ENCODE measurements at places on chromosomes 7 and 10.

GRCh38 chr10:10587744-10588393 lies 429.8 kb upstream of the CELF2 start:
- no peak for DNase-seq

DNA sequence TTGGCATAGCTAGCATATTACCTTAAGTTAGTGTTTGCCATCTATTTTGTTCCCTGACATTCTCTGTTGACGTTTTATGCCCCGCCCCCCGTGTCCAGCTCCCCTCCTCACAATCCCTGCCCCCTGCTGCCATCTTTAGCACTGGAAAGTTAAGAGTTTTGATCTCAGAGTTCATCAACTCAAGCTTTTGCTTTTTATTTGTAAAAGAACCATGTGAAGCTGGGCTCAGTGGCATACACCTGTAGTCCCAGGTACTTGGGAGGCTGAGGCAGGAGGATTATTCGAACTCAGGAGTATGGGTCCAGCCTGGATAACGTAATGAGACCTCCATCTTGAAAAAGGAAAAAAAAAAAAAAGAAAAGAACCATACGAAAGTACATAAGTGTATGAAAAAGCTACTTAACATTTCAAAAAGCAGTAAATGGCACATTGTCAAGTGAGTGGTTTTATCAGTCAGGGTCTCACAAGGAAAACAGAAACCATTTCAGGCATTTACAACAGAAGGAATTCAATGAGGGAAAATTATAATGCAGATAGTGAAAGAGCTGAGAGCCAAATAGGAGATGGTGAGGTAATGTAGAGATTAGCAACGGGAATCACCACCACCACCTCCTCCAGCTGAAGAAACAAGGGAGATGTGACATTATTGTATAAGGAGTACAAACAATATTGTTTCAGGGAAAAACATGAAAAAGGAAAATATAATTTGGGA lies 64.9 kb downstream of the MCU start:
- DNase-seq: no peak

GRCh38 chr7:82886324-82886723 lies 276.4 kb downstream of the PCLO start:
- DNase-seq: no peak

- no peak for DNase-seq
Observed at GRCh38 chr7:12422554-12423320, 19.1 kb upstream of the VWDE start.

- peak; percentile 65 for DNase-seq
Observed at GRCh38 chr7:153381275-153382040, 621.9 kb downstream of the ACTR3B start.

DNA sequence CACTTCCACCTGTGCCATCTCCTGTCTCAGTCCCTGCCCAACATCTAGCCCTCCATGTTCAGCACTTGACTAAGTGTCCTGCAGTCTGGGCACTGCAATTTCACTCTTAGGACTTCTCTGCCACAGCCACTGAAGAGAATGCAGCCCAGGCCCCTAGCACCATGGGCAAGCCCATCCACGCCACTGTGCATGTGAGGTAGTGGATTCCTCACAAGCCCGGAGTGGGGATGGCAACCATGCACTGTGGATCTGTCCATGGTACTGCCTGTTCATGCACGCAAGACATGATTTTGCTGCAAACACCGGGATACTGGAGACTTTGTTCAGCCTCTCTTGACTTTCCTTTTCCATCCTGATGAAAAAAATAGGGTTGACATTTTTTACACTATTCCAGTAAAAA lies 12.3 kb downstream of the DDC start:
- no peak for DNase-seq

GRCh38 chr7:14841086-14841485 lies 61.5 kb downstream of the DGKB start:
- no peak for DNase-seq

DNA sequence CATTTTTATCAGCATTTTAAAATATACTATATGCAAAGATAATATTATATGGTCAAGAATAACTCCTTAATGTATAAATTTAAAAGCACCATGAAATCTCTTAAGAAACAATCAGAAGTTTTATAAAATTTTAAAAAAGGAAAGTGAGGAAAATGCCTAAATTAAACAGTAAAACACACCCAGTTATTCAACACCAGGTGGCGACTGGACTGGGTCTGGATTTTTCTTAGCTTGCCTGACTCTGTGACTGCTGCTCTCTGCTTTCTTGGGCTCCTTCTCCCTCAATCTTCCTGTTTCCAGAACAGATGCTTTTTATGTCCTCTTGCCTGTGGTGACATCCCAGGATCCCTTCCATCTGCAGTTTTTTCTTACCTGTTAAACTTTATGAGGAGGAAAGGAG lies 200.3 kb downstream of the BICC1 start:
- DNase-seq: no peak

DNA sequence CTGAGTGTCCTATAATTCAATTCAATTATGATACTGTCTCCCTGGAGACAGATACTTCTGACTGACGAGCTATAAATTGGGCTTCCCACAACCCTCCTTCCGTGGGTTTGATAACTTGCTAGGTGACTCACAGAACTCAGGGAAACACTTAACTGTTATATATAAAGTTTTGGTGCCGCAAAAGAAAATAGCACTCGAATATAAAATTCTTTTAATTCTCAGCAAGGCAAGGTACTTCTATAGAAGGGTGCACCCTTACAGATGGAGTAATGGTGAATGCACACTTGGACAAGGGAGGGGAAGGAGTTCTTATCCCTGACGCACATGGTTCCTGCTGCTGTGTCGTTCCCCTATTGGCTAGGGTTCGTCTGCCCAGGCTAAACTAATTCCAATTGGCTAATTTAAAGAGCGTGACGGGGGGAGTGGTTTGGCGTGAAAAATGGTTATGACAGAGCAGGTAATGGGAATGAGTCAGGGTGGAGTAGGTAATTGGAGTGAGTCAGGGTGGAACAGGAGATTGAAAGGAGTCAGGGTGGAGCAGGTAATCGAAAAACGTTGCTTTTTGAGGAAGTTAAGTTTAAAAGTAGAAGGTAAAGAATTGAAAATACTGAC lies 20.8 kb upstream of the GHITM start:
- DNase-seq: no peak

DNA sequence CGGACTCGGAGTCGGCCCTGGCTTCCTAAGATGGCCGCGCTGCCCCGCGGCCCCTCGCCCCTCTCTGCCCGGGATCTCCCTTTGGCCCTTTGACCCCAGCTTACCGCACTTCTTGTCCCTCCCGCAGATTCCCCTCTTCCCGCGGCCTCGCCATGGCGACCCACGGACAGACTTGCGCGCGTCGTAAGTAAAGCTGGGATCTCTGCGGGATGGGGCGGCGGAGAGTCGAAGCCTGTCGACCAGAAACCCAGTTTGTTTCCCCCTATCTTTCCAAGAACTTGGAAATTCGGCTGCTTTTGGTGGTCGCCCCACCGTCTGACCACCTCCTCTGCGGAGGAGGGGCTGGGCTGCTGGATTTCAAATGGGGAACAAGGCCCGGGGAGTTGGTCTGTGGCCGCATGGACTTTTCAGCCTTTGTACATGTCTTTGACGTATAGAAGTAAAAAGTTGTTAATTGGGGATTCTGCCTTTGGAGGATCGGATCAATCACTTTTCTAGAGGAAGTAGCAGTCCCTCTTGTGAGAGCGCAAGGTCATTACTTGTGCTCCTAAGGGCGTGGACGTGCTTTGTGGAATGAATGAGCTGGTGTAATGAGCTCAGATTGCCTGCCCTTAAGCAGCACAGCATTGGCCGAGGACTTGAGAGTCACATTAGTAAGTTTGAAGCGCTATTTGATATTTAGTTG lies 553 bp downstream of the VDAC2 start:
- DNase-seq: peak; percentile 25

- peak; percentile 95 for DNase-seq
Observed at GRCh38 chr10:122374237-122374858, at the start of gene PLEKHA1. Gene PLEKHA1, plus strand, starts transcription at chr10:122374708. Its CDS starts 18,493 bp downstream, at chr10:122393201.

DNA sequence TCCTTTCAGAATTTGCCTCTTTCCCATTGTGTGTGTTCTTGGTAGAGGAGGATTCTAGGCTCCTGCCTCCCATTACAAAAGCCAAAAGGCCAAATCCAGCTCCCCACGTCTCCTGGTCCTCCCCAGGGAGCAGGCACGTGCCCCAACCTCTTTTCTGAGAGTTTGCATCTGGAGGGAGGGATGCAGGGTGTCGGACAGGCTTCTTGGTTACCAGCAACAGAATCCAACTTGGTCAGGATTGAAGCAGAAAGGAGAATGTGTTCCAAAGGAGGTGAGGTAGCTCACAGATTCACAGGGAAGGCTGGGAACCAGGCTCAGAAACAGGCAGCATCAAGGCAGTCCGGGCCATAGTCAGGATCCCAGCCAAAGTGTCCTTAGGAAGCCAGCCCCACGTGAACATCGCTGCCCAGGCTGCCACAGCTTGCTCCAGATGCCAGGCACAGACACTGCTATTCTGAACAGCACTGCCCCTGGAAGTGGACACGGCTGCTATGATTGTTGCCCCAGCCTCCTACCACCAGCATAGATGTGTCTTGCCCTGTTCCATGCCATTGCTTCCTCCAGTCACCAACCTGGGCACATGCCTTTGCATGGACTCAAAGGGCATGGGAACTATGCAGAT lies 264.2 kb upstream of the ZMIZ1 start:
- peak; percentile 50 for DNase-seq
